NCI-H510A treated with DMSO at 0.1 percent for 48 hours (cell line): ENCODE measurements at places on chromosomes 2 and 18.
A peak's percentile ranks its signal among the peaks of the same experiment; 100 is the strongest.

- DNase-seq, result no peak
These were observed 377.1 kb downstream of the TNS1 start for GRCh38 chr2:217625557-217626169.

- no peak for DNase-seq
These were observed 27.0 kb downstream of the MRPL33 start for GRCh38 chr2:27798486-27798885.

- DNase-seq, result no peak
These were observed 14.2 kb upstream of the CABLES1 start for GRCh38 chr18:23121133-23121532.

DNA sequence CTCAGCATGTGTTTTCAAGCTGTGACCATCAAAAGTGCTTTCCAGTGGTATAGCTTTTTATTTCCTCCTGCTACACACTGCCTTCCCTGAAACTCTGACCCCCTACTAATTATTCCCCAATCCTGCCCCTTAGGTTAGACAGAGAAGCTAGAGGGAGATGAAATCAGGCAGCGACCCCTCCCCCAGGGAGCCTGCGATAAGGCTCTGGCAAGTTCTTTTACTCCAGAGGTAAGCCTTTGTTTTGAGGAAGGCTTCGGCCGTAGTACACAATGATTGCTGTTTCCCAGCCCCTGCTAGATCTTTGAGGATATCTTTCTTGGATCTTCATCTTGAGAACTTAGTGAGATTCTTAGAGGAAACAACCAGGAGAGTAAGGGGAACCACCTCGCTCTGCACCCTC lies 33.5 kb upstream of the NOL4 start:
- no peak for DNase-seq

- DNase-seq, result no peak
These were observed 86.8 kb upstream of the TFPI start for GRCh38 chr2:187640926-187641510.

DNA sequence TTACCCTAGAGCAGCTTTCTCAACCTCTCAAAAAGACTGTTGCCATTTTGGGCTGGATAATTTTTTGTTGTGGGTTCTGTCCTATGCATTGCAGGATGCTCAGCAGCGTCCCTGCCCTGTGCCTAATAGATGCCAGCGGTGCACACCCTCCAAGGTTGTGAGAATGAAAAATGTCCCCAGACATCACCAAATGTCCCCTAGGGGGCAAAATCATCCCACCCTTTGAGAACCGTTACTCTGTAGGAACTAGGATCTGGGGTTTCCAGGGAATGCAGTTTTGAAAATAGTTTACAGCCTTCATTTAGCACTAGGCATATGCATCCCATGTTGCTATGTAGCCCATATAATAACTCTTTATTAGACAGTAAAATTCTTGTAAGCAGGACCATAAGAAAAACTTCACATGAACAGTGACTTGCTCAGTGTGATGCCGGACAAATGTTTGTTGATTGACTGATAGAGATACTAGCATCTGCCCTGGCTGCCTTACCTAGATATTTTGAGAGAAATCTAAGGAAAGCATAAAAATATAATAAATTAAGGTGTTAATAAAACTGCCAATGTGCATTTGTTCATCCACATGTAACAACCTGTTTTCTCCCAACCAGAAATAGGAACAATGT lies 79.2 kb upstream of the EPC2 start:
- DNase-seq, result no peak

DNA sequence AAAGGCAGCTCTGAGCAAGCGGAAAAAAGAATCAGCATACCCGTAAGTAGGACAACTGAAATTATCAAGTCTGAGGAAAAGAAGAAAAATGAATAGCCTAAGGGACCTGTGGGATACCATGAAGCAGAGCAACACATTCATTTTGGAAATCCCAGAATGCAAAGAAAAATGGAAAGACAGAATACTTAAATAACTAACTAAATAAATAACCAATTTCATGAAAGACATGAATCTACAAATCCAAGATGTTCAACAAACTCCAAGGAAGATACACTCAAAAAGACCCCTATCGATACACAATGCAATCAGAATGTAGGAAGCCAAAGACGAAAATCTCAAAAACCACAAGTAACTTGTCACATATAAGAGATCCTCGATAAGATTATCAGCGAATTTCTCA lies 117.0 kb downstream of the USP34 start:
- DNase-seq, result no peak

- no peak for DNase-seq
These were observed 259.2 kb downstream of the CELF4 start for GRCh38 chr18:37306432-37306831.

DNA sequence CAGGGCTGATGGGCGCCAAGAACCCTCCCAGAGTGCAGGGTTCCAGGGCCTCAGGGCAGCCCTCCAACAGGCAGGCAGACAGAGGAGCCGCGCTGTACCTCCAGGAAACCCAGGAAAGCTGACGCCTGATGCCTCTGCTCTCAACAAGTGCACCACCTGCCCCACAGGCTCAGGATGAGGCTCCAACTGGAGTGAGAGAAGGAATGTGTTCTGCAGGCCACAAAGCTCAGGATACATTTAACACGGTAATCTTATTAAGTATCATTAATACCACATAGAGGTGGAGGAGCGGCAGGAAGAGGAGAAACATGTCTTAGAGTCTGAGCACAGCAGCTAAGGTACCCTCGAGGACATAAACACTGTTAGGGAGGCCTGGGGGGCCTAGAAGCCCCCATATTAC lies 155.9 kb upstream of the CAPN13 start:
- no peak for DNase-seq

GRCh38 chr18:59725142-59725541 lies 27.9 kb upstream of the CCBE1 start:
- DNase-seq, result no peak

DNA sequence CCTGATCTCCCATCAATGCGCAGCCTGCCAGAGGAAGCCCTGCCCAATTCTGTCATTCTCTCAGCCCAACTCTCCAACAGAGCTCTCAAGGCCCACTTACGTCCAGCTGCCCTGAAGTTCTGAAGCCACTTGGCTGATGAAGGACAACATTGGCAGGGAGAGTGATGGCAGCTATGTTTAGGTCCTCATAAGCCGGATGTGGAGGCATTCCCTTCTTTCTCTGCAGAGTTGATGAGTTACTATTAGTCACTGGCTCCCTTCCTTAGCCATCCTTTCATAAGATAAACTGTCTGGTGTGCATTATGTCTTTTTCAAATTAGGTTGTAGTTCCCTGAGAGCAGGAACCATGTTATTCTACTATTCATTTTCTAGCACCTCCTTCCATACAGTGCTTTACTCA lies 22.5 kb upstream of the TACR1 start:
- peak; percentile 74 for DNase-seq

- no peak for DNase-seq
These were observed 243.5 kb upstream of the MYT1L start for GRCh38 chr2:2574401-2575180.

GRCh38 chr2:71782323-71782722 lies 329.0 kb downstream of the DYSF start:
- DNase-seq, result no peak

GRCh38 chr2:60818272-60818671 lies 62.2 kb downstream of the PAPOLG start:
- no peak for DNase-seq

- DNase-seq, result no peak
These were observed 17.5 kb downstream of the TRAPPC12 start for GRCh38 chr2:3396920-3397559.

DNA sequence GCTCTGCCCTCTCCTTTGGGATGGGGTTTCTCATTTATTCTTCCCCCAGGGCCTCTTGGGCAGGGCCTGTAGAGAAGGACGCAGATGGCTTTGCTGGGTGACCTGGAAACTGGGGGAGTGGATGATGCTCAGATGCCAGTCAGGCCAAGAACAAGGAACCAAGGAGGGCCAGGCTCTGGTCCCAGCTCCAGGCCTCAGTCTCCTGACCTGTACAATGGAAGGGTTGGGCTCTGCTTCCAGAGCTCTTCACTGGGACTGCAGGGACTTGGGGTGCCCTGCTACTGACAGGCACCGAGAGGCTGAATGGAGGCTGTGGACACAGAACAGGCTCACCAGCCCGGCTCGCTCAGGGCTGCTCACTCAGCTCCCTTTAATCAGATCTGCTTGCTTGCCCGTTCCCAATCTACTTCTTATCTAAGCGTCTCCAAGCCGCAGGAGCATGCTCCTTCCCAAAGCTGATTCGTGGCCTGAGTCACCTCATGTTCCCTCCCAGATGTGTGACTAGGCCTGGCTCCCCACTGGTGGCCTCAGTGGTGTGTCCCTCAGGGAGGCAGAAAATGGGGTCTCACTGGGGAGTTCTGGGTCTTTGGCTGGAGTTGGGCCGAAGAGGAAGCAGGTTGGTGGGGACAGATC lies 82.6 kb upstream of the ODC1 start:
- no peak for DNase-seq

DNA sequence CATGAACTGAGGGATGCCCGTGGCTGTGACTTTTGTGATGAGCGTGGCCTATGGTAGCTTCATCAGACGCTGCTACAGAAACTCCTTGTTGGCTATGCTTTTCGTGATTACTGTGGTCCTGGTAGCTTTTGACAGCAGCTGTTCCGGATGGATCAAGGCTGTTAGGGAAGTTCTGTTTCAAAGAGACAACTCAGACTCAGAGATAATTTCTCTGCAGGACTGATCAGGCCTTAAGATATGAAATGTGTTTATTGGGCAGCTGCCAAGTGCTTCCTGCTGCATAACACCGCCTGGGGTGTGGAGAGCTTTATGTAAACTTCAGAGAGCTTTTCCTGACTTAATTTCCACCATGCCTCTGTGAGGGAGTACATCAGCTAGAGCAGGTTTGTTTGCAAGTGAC lies 243.8 kb downstream of the TSN start:
- peak; percentile 91 for DNase-seq

GRCh38 chr2:101644842-101645383 lies 52.6 kb upstream of the MAP4K4 start:
- DNase-seq, result no peak

- no peak for DNase-seq
These were observed 112.9 kb upstream of the RNU4ATAC start for GRCh38 chr2:121417826-121418225.

DNA sequence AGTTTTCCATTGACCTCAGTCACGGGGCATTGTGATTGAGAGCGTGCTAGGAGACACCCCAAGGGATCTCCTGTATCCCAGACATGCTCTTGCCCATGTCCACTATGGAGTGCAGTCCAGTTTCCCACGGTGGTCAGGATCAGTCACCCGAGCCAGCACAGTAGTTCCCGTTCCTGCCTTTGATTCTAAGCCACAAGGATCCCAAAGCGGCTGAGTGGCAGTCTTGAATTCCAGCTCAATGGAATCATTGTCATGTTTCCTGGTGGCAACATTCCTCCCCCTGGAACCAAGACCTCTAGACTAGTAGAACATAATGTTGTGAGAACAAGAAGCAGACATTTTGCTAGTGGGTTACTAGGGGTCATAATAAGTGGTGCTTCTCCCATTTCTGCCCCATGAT lies 154.3 kb downstream of the SEPTIN10 start:
- DNase-seq, result no peak

- DNase-seq, result no peak
These were observed 16.4 kb upstream of the IL1RL1 start for GRCh38 chr2:102294802-102295489.

GRCh38 chr18:57965246-57965645 lies 78.8 kb upstream of the NEDD4L start:
- no peak for DNase-seq

GRCh38 chr2:232061265-232061664 lies 99.8 kb downstream of the DIS3L2 start:
- no peak for DNase-seq
